ENCODE measurements at places on chromosomes 6 and 20.

GRCh38 chr6:16420715-16421461 is 182.5 kb downstream of the GMPR start:
- DNase-seq = peak; percentile 78

DNA sequence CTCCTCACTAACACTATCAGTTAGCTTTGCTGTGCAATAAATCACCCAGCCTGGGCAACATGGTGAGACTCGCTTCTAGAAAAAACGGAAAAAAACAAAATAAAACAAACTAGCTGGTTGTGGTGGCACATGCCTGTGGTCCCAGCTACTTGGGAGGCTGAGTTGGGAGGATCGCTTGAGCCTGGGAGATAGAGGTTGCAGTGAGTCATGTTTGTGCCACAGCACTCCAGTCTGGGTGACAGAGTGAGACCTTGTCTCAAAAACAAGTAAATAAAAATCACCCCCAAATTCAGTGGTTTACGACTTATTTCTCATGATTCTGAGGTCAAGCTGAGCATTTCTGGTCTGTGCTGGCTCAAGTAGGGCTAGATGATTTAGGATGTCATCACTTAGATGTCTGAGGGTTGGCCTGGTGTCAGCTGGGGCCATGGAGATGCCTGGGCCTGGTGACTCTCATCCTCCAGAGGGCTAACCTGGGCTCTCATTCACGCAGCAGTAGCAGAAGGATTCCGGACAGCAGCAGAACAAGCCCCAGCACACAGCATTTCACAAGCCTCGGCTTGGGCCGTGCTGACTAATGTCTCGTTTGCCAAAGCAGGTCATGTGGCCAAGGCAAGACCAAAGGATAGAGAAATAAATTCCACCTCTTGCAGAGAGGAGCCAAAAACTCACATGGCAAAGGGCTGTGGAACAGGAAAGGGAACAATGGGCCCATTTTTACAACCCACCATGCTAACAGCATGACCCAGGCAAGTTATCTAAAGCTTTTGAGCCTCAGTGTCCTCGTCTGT is 32.5 kb downstream of the MGME1 start:
- DNase-seq = no peak

DNA sequence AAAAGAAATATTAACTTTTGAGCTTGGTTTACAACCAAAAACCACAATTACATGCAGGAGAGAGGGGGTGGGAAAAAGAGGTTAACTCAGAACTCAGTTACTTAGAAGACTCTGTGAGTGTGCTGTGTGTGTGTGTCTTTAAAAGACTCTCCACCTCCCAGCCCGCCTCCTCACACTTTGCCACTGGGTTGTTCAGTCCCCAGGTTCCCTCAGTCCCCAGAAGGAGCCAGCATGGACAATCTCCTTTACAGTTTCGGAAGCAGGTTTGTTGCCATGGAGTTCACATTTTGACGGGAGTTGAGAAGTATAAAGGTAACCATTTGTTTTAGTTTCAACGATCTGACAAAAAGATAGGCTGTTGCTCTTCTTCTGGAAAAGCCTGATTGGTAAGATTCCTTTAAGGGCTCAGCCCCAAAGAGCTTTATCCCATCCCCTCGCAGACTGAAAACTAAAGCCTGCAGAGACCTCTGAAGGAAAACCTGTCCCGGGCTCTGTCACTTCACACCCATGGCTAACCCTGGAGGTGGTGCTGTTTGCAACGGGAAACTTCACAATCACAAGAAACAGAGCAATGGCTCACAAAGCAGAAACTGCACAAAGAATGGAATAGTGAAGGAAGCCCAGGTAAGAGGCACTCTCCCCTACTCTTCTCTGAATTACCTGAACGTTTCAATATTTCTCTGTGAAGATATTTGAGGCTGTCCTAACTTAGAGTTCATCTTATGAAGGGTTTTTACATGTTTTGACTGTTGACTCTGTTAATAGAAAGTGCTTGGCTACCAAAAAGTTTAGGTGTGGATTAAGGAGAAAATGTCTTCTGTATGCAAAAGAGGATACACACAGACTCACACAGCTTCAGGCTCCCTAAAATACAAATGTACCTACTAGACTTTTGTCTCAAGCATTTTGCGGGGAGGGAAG is at the start of gene SPTLC3:
Gene SPTLC3, plus strand, starts transcription at position 212 of the 921 bp plus-strand sequence. Its CDS starts 296 bp downstream, at position 508.
- no peak for DNase-seq

DNA sequence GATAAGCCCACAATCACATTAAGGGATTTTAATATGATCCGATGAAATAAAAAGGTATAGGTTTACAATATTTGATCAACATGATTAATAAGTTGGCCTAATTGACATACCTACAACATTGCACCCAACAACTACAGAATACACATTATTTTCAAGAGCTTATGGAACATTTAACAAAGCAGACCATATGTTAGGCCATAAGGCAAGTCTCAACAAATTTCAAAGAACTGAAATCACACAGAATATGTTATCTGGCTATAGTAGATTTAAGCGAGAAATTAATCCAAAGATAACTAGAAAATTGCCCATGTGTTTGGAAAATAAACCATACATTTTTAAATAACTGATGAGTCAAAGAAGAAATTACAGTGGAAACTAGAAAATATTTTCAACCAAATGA is 126.0 kb upstream of the KCNG1 start:
- DNase-seq = no peak

GRCh38 chr6:41332241-41332640 is 3.2 kb upstream of the NCR2 start:
- DNase-seq = no peak

DNA sequence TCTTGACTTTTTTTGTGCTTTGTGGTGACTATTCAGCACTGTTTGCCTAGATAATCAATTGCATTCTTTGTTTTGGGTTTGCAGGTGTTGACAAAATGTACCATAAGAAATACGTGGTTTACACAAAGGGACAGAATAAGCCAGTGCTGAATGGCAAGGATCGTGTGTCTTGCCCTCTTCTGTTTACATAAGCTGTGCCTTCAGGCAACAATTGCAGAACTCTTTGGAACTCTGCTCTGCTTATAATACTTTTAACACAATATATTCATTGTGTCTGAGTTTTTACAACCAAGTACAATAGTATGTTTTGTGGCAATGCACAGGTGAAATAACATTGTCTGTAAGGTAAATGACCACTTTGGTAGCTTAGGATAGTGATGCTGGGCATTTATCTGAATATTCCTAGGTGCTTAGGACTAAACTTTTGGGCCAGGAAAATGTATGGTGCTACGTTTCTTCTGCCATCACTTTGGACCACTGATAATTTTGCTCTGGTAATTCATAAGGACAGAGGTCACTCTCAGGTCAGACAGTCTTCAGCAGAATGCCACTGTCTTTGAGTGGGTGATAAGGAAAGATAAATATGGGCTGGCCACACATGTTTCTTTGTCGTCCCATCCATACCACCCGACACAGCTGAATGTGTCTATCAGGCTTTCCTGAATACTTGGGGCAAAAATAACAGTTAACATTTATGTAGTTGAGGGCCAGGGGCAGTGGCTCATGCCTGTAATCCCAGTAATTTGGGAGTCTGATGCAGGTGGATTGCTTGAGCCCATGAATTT is 344.6 kb upstream of the IMPG1 start:
- no peak for DNase-seq

DNA sequence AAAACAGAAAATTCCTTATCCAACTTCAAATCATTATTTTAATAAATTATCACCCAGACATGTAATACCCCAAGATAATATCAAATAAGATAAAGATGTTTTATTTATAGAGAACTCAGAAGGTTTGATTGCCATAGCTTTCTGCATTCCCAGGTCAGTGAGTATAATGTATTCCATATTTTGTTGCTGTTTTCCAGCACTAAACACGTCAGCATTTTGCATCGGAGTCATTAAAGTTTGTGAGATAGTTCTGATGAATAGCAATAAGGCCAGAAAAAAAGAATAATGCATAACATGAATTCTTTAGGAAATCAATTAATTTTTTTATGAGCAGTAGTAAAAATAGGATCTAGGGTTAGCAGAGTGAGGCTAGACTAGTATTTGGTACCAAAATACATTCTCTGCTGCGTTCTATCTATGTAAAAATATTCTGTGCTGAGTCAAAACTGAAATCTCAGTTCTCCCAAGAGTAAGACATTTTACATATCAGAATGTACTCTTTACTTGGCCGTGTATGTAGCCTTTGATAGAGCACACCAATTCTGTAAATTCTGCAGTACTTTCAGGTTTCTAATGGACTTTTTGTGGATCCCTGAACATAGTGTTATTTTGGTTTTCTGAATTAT is 269.9 kb upstream of the AGPAT4 start:
- DNase-seq = no peak

GRCh38 chr20:44004306-44004915 is 89.8 kb downstream of the TOX2 start:
- DNase-seq = no peak

DNA sequence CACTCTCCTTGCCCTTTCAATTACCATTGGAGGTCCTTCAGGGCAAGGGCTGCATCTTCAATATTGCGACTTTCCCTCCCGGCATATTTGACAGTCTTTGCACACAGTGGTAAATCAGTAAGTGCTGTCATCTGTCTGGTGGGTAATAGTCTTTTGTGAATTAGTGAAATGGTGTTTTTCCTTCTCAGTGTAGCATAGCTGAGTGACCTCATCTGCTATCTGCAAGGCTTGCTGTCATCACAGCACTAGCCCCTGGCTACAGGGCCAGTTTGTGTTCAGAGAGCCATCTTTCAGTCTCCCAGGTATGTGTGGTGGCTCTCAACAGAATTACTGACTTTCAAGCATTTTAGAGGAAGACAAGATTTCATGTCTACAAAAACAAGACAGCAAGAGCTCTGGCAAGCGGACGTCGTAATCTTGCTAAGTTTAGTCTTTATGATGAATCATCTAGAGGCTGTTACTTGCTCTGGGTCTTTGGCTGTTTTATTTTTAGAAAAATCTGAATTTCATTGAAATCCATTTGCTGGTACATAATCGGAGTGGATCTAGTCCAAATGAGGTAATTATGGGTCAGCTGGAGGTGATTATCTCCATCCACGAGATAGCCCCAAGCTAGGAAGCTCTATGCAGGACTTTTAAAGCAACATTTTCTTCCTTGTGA is 528.9 kb downstream of the EPM2A start:
- no peak for DNase-seq

DNA sequence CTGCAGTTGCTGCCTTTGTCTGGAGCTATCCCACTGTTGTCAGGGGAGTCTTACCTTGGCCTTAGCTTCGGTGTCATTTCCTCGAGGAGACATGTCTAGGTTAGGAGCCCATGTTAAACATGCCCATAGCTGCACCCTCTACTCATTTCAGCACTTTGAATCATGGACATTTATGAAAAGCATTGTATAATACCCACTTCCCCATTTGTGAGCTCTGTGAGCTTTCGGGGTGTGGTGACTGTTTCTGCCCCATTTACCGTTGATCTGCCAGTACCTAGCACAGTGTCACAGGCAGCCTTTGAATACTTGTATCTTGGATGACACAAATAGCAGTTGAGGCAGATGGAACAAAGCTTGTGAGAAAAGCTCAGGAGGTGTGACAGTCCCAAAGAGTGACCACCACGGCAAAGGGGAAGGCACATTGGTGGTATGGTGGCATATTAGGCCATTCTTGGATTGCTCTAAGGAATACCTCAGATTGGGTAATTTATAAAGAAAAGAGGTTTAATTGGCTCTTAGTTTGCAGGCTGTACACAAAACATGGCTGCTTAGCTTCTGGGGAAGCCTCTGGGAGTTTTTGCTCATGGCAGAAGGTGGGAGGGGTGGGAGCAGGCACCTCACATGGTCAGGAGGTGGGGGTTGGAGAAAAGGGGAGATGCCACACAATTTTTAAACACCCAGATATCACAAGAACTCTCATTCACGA is 42.0 kb downstream of the JARID2 start:
- DNase-seq = no peak

DNA sequence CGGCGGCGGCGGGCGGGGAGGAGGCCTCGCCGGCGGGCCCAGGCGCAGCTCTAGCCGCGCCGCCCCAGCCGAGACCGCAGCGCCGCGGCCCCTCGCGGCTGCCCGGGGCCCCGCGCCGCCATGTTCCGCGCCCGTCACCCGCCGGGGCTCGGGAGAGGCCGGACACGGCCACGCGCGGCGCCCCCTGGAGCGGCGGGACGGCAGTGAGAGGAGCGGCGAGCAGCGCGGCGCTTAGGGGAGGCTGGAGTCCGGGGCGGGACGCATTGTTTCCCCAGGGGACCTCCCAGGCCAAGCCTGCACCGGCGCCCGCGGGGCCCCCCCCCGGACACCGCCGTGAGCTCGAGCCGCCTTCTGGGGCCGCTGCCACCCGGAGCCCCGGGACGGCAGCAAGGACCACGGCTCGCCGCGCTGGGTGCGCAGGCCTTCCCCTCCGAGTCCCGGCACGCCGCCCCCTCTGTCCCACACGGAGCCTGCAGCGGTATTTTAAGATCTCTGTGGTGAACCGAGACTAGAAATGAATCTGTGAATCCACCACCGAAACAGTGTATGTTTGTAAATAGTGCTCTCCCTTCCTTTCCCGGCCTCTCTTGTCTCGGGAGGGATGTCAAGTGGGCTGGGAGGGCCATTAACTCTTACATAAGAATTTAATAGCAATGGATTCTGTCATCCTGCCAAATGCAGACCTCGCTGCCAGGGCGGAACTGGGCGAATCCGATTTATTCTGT is 424 bp upstream of the KIF13A start:
- peak; percentile 17 for DNase-seq

- DNase-seq = no peak
Observed at GRCh38 chr6:53868626-53869025, 73.8 kb downstream of the LRRC1 start.

- no peak for DNase-seq
Observed at GRCh38 chr6:93676581-93676980, 257.2 kb upstream of the EPHA7 start.
